Body of pancreas (tissue), 4 donors: ENCODE measurements at places on chromosomes 2 and 18.

- peaks cover 12% of the 10 kb centered on the region for H3K4me1 ChIP-seq
- H3K4me3 ChIP-seq: no peak overlapping the region
- DNase-seq: peak; percentile 5
- peak overlapping the region; percentile 54 for H3K27ac ChIP-seq
These were observed 62.8 kb upstream of the ATL2 start for GRCh38 chr2:38439863-38440262.

GRCh38 chr2:225328192-225328591, 71.3 kb upstream of the NYAP2 start:
- H3K36me3 ChIP-seq: no peaks in the 10 kb centered on the region
- no peaks in the 10 kb centered on the region for H3K4me1 ChIP-seq
- DNase-seq: no peak
- no peak overlapping the region for H3K4me3 ChIP-seq
- H3K27me3 ChIP-seq: no peaks in the 10 kb centered on the region

GRCh38 chr2:74548900-74549826, 4.6 kb downstream of the LOXL3 start:
- DNase-seq: peak; percentile 63
- no peaks in the 10 kb centered on the region for H3K36me3 ChIP-seq
- peaks cover 26% of the 10 kb centered on the region for H3K4me1 ChIP-seq

GRCh38 chr2:112026509-112026908, 28.6 kb upstream of the TMEM87B start:
- no peaks in the 10 kb centered on the region for H3K36me3 ChIP-seq
- H3K27ac ChIP-seq: no peak overlapping the region
- no peak overlapping the region for H3K4me3 ChIP-seq
- no peak for DNase-seq

DNA sequence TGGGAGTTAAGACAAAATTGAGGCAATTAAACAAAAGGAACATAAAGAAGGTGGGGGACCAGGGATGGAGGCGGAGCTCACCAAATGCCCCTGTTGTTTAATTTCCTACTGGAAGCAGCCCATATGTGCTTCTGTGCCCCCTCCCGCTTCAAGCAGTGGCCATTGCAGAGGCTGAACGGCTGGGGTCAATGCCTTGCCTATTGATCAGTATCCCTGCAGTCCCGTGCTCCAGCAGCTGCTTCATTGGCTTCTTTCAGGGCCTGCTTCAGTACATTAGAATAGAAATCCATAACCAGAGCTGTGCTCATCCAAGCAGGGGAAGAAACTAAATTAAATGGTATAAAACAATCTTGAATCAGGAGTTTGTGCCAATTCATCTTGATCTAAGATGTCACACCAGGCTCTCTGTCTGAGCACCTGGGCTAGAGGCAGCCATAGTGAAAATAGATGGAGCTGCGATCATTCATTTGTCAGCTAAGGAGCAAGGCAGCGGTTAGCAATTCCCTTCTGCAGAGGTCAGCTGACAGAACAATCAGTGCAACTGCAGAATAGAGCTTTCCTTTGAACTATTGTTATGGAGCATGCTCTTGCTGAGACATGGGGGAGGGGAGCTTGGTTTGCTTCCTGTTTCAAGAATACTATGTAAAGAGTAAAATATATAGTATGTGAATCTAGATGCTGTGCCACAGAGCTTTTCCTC, 222.4 kb downstream of the WDR7 start:
- no peaks in the 10 kb centered on the region for H3K27me3 ChIP-seq
- H3K4me3 ChIP-seq: no peak overlapping the region
- H3K4me1 ChIP-seq: peaks cover 4% of the 10 kb centered on the region
- H3K27ac ChIP-seq: no peak overlapping the region
- DNase-seq: no peak
- no peaks in the 10 kb centered on the region for H3K36me3 ChIP-seq

DNA sequence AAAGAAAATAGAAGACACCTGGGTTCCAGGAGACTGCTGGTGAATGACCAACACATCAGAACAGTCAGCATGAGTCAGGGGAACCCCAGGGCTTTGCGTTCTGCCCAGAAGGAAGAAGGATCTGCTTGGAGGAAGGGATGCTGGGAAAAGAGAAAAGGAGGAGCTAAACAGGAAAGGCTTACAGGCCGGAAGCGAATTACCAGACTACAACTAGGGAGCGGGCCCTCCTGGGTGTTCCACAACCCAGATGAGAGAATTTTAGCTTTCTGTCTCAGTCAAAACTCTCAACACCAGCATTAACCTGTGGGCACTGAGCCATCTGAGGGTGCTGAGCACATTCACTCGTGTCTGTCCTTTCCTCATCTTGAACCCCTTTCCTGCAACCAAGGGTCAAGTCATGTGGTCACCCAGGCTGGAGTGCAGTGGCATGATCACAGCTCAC, 19.2 kb downstream of the CDC42EP3 start:
- peaks cover 22% of the 10 kb centered on the region for H3K4me1 ChIP-seq
- H3K36me3 ChIP-seq: no peaks in the 10 kb centered on the region
- no peak overlapping the region for H3K27ac ChIP-seq

- no peaks in the 10 kb centered on the region for H3K27me3 ChIP-seq
- no peak for DNase-seq
- H3K4me3 ChIP-seq: no peak overlapping the region
- no peak overlapping the region for H3K27ac ChIP-seq
These were observed 354.7 kb upstream of the FIGN start for GRCh38 chr2:164090533-164090932.

DNA sequence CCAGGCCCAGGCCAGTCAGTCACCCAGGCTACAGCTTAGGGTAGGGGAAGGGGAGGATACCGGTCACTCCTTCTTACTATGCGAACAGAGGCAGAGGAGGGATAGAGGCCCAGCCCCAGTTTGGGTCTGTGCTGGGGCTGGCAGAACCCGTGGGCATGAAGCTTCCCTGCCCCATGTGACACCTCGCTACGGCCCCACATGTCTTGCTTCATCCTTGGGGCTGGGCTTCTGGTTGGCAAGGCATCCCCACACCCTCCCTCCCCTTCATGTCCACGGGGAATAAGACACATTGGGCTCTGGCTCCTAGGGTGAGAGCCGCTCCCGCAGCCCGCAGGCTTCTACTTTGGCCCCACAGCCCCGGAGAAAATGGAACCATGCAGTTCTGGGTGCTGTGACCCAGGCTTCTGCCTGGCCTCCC, 32.4 kb downstream of the HS1BP3 start:
- peaks cover 55% of the 10 kb centered on the region for H3K4me1 ChIP-seq
- no peaks in the 10 kb centered on the region for H3K36me3 ChIP-seq
- H3K27ac ChIP-seq: peak overlapping the region; percentile 84
- no peaks in the 10 kb centered on the region for H3K27me3 ChIP-seq
- H3K4me3 ChIP-seq: no peak overlapping the region

DNA sequence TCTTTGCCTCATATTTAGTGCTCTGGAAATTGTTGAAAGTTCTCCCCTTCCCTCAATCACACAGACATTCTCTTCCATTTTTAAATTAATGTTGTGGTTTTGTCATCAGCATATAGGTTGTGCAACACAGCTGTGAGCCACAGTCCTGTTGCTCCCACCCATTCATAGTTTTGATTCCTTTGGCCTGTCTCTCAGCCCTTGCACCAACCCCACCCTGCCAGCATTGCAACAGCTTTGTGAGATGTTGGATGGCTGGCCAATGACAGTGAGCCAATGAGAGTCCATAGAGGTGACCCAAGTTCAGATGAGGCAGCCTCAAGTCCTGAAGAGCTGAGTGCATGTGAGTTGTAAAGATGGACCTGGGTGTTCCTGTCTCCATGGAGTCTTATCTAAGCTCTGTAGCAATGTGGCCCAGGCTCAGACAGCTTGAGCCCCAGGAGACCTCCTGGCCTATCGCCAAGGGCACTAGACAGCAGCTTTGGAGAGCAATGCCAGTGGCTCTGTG, 775.5 kb downstream of the RNF144A start:
- DNase-seq: no peak
- H3K27me3 ChIP-seq: no peaks in the 10 kb centered on the region

DNA sequence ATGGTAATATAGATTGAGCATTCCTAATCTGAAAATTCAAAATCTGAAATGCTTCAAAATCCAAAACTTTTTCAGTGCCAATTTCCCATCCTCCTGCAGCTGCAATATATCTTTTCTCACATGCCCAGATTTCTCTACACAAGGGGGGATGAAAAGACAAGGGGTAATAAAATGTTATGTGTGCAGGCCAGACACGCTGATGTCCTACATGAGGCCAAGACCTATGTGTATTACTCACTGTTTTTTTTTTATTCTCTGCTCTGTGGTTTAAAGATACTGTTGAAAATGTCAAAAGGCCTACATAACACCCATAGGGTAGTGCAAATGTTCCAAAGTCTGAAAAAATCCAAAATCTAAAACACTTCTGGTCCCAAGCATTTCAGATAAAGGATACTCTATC, 41.2 kb upstream of the CWC22 start:
- H3K36me3 ChIP-seq: no peaks in the 10 kb centered on the region
- H3K4me3 ChIP-seq: no peak overlapping the region
- no peaks in the 10 kb centered on the region for H3K27me3 ChIP-seq
- no peaks in the 10 kb centered on the region for H3K4me1 ChIP-seq
- H3K27ac ChIP-seq: no peak overlapping the region

GRCh38 chr2:113877711-113878598, 11.9 kb upstream of the ACTR3 start:
- H3K4me3 ChIP-seq: no peak overlapping the region
- H3K36me3 ChIP-seq: no peaks in the 10 kb centered on the region
- no peaks in the 10 kb centered on the region for H3K27me3 ChIP-seq
- H3K27ac ChIP-seq: no peak overlapping the region

DNA sequence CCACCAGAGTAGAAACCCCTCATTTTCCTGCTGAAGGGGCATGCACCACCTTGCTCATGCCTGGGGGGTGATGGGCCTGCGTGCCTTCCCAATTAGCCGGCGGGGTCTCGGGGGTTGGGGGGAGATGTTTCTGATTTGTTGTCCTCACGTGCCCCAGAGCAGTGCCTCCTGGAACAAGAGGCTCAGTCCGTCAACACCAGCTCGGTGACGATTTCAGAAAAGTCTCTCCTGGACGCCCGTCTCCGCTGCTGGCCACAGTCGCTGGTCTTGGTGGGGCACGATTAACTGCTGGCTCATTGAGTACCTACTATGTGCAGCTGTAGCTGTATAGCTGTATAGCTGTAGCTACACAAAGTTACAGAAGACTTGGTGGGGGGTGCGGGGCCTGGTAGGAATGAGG, 4.4 kb downstream of the ACKR3 start:
- H3K36me3 ChIP-seq: no peaks in the 10 kb centered on the region
- H3K27ac ChIP-seq: peak overlapping the region; percentile 93

- no peaks in the 10 kb centered on the region for H3K36me3 ChIP-seq
- H3K4me3 ChIP-seq: no peak overlapping the region
- H3K4me1 ChIP-seq: no peaks in the 10 kb centered on the region
- H3K27me3 ChIP-seq: no peaks in the 10 kb centered on the region
- DNase-seq: no peak
- no peak overlapping the region for H3K27ac ChIP-seq
These were observed 254.2 kb downstream of the KCNS3 start for GRCh38 chr2:18132697-18133096.

- no peak overlapping the region for H3K4me3 ChIP-seq
- H3K4me1 ChIP-seq: peaks cover 34% of the 10 kb centered on the region
- no peak for DNase-seq
- peak overlapping the region; percentile 89 for H3K27ac ChIP-seq
These were observed 1.8 kb upstream of the SF3B6 start for GRCh38 chr2:24077879-24078278.

GRCh38 chr18:37783771-37784170, 218.2 kb upstream of the CELF4 start:
- no peaks in the 10 kb centered on the region for H3K36me3 ChIP-seq
- no peak overlapping the region for H3K27ac ChIP-seq
- no peak for DNase-seq
- H3K27me3 ChIP-seq: no peaks in the 10 kb centered on the region
- no peaks in the 10 kb centered on the region for H3K4me1 ChIP-seq
- no peak overlapping the region for H3K4me3 ChIP-seq

- DNase-seq: no peak
- no peak overlapping the region for H3K27ac ChIP-seq
- H3K27me3 ChIP-seq: no peaks in the 10 kb centered on the region
These were observed 546.9 kb upstream of the PKDCC start for GRCh38 chr2:41500895-41501294.

DNA sequence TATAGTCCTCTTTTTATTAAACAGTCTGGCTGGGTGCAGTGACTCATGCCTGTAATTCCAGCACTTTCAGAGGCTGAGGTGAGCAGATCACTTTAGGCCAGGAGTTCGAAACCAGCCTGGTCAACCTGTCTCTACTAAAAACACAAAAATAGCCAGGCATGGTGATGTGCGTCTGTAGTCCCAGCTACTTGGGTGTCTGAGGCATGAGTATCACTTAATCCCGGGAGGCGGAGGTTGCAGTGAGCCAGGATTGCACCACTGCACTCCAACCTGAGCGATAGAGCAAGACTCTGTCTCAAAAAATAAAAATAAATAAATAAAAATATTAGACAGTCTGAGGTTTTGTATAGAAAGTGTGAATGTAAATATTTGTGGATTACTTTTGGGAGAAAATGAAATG, 17.8 kb downstream of the XRCC5 start:
- H3K27me3 ChIP-seq: no peaks in the 10 kb centered on the region
- H3K4me1 ChIP-seq: peaks cover 23% of the 10 kb centered on the region
- no peak overlapping the region for H3K4me3 ChIP-seq
- H3K36me3 ChIP-seq: peaks cover 13% of the 10 kb centered on the region
- DNase-seq: no peak

DNA sequence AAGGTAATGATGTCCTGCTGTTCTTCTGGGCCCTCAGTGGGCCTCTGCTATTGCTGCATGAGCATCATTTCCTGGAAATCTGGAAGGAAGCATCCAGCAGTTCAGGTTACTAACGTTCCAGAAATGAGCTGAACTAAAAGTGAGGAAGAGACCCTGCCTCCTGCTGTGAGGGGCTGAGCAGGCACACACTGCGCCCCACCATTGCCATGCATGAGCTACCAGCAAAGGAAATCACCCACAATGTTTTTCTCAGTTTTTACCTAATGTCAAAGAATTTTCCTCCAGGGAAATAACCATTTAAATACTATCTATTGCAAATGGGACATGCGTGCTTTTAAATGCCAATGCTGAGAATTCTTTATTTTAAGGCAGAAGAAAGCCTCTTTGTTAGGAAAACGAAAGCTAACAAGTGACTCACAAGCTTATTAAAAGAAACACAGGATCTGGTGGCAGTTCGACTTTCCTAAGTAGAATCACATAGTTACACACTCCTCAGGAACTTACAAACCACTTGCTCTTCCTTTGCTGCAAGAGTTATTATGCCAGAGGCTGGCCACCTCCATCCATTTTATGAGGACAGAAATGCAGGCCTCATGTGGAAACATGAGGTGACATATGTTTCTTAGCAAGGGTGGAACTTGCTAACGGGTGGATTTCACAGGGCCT, 152.6 kb upstream of the TTC39C start:
- DNase-seq: no peak
- peaks cover 6% of the 10 kb centered on the region for H3K4me1 ChIP-seq
- no peak overlapping the region for H3K4me3 ChIP-seq
- H3K27ac ChIP-seq: peak overlapping the region; percentile 74
- no peaks in the 10 kb centered on the region for H3K27me3 ChIP-seq

- no peaks in the 10 kb centered on the region for H3K27me3 ChIP-seq
- H3K4me1 ChIP-seq: peaks cover 23% of the 10 kb centered on the region
- no peak overlapping the region for H3K27ac ChIP-seq
- no peak for DNase-seq
- no peak overlapping the region for H3K4me3 ChIP-seq
- no peaks in the 10 kb centered on the region for H3K36me3 ChIP-seq
These were observed 319.8 kb downstream of the RND3 start for GRCh38 chr2:150167711-150168110.
